T-helper 2 cell (primary cell): ENCODE measurements at places on chromosomes 2 and 18.

- no peak for DNase-seq
These were observed 12.6 kb downstream of the DRC1 start for GRCh38 chr2:26414311-26414710.

DNA sequence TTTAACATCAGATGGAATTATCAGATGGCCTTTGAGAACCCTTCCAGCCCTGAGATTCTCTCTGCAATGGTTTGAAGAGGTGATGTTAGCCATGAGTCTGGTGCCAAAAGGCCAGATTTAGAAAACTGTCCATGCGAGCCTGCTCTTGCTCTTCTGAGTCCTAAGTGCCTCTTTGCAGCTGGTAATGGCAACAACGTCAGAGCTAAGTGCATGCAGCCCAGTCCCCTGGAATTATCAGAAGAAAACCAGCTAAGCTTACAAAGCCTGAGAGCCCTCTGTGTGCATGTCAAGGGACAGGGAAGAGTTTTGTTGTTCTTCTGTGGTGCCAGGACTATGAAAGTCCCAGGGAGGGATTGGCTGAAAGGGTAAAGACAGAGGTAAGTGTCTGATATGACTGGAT, 89.8 kb downstream of the LOXHD1 start:
- no peak for DNase-seq

DNA sequence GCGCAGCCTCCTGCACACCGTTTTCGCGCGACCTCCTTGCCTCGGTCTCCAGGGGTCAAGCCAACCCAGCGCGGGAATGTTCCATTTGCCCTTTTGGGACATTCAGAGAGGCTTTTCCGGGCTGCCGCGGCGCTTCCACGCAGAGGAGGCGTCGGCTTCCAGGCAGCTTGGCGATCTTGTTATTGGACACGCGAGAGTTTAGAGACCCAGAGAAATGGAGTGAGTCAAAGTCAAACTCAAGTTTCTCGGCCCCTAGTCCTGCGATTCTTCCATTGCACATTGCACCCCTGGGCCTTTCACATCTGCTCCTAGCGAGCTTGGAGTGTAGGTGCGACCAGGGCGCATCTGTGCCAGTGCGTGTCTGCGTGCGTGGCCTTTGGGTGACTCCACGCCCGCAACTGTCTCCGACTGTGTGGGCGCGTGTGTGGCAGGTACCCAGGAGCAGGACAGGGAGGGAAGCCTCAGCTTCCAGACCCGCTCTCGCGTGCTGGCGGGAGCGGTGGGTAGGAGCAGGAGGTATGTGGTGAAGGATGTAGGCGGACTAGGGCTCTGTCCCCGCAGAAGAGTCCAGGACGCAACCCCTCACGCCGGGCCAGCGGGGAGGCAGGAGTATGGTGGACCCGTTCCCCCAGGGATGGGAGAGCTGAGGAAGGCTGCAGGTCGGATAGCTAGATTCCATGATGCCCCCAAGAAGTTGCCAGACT, 13.5 kb downstream of the SIX3 start:
- no peak for DNase-seq

DNA sequence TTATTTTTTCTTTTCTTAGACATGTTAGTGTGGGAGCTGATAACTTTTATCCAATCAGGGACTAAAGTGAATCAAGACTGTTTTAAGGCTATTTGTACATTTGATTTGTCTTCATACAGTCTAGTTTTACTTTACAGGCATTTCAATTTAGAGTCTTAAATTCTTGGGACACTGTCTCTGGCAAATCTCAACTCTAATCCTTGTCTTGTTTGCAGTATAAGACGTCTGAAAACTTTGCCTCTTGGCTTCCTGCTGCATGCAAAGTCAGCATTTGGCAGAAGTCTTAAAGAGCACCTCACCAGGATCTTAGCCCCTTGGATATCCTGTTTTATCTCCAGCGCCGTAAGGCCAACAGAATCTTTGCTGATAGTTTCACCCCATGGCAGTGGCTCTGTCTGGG, 30.3 kb downstream of the SPOPL start:
- DNase-seq: no peak

- no peak for DNase-seq
These were observed 277.1 kb upstream of the NRP2 start for GRCh38 chr2:205405194-205405593.

GRCh38 chr2:58109481-58109880, 62.9 kb downstream of the VRK2 start:
- DNase-seq: no peak

DNA sequence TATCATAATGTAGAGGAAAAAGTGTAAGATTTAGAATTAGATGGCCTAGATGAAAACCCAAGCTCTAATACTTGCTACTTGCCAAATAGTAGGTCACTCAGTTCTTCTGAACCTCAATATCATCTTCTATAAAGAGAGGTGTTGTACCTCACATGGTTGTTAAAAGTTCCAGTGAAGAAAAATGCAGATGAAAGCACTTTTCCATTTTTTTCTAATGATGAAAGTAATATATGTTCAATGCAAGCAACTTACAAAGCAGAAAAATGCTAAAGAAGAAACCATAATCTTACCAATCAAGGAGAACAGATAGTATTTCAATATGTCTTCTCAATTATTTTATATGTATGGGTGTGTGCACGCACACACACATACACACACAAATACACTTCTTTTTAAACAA, 52.7 kb upstream of the TMEM17 start:
- no peak for DNase-seq
